NCI-H1436 treated with DMSO at 0.1 percent for 48 hours (cell line): ENCODE measurements at places on chromosomes 6 and 20.

DNA sequence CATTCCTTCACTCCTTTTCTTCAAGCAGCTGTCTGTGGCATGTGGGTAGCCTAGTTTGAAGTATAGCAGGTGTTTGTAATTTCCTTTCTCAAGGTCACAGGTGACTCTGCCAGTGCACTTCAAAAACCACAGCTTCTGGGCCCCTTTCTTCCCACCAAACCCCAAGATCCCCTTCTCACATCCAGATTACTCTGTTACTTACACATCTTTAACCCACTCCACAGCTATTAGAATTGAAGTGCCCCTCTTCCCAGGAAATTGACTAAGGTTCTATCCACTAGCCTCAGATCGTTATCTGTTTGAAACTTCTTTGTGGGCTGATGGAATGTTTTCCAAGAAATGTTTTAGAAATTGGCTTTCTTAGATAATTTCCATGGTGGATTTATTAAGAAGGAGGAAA lies 150.8 kb downstream of the AHI1 start:
- DNase-seq: no peak

DNA sequence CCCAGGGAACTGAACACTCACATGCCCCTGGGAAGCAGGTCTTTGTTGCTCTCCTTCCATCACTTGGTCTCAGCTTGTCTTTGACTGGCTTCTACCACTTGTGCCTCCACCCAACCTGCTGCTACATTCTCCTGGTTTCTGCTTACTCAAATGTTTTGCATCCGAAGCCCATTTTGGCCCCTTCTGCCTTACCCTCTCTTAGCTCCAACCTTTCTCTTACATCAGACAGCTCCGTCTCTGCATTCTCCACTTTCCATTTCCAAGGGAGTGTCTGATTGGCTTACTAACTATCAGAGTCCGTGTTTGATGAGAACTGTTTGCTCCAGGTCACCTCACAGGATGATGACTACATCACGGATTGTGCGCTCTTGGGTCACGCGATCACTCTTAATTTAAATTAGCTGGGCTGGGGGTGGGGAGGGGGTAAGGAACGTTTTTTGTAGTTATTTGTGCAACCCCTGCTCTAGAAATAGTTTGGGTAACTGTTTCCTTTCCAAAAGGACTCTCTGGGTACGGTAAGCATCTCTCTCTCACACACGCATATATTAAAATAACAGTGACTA lies 844 bp upstream of the ABRACL start:
- peak; percentile 67 for DNase-seq

- DNase-seq: no peak
Observed at GRCh38 chr6:7958464-7958863, 47.9 kb upstream of the TXNDC5 start.

DNA sequence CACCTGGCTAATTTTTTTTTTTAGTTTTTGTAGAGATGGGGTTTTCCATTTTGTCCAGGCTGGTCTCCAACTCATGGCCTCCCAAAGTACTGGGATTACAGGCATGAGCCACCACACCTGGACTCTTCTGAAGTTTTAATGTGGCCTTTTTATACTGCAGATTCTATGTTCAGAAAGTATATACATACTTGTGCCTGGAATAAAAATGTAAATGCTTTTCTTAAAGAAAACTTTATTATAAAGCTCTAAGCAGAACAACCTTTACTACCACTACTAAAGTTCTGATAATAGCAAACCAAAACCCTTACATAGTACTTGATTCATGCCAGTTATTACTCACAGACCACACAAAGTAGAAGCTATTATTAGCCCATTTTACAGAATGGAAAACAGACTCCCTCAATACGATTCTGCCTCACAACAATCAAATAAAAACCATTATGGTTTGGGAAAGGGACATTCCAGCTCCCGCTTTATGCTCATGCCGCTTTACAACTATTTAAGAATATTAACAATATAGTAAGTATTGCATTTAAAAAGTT lies 5.3 kb downstream of the PHIP start:
- DNase-seq: no peak

DNA sequence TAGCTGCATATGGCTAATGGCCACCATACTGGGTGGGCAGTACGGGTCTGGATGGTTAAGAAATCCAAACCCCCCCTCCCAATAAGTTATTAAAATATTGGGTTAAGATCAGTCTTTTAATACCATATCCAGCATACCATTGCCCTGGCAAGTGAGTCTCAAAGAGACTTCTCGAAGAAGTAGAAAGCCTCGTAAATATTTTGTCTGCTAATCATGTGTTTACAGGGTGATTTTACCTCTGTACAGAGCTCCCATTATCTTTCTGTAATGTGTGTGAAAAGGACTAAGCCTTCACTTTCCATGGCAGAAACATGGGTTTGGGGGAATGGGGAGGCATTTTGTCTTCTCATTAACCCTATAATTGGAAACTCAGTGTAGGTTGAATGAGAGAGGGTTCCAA lies 174.7 kb upstream of the LAMP5 start:
- DNase-seq: no peak

GRCh38 chr6:6545616-6546317 lies 42.8 kb upstream of the LY86 start:
- DNase-seq: no peak

- DNase-seq: no peak
Observed at GRCh38 chr6:56933650-56934049, 21.3 kb upstream of the BEND6 start.

DNA sequence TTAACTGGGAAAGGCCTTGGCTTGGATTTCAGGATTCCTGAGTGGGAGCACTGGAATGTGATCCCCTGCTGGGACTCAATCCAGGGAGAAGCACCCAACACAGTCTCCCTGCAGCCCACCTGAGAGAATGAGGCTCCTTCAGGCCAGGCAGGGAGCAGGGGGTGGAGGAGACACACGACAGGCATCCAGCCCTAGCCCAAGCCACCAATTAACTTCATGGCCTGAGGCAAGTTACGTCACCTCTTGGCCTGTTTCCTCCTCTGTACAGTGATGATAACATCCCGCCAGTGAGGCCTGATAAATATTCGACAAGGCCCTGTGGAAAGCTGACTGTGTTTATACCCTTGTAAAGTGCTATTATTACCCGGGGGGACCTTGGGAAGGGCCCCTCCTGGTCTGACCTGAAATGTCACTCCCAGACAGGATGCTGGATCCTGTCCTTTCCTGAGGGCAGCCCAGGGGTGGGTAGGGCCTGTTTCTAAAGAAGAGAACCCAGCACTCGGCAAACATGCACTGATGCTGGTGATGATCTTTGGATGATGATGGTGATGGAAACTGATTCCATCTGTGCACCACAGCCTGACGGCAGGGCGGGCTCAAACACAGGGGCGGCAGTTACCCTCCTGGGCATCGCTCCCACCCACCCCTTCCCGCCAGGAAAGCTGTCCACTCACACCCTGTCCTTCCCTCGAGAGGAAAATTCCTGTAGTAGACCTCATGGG lies 12.4 kb downstream of the FRS3 start:
- DNase-seq: no peak

GRCh38 chr20:57122536-57123489 lies 143.6 kb downstream of the BMP7 start:
- no peak for DNase-seq

DNA sequence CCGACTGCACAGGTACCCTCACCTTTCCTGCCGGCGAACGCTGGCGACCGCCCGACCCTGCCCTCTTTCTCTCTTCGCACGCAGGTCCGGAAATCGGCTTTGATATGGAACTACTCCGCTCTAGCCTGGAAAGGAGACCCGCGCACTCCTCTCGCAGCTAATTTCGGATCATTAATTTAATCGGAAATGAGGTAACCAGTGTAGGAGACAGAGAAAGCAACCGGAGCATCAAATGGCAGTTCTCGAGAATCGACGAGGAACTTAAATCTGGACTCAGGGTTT lies 949 bp upstream of the ATXN1 start:
- no peak for DNase-seq

DNA sequence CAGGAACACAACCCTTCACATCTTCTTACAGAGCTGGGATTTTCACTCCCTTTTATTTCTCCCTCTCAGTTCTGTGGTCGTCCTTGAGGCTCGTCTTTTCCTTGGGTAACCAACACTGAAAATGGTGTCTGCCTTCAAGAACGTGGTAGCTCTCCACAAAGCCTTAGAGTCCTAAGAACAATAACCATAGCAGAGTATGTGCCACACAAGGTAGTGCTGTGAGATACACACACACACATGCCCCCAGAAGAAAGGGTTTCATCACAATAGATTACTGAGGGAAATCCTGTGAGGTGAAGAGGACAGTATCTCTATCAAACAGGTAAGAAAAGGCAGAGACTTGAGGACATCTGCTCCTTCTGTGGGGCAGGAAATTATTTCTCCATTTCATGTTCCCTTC lies 104.8 kb upstream of the HDAC2 start:
- DNase-seq: no peak

- DNase-seq: peak; percentile 6
Observed at GRCh38 chr6:44133003-44133931, 5.9 kb downstream of the TMEM63B start.

DNA sequence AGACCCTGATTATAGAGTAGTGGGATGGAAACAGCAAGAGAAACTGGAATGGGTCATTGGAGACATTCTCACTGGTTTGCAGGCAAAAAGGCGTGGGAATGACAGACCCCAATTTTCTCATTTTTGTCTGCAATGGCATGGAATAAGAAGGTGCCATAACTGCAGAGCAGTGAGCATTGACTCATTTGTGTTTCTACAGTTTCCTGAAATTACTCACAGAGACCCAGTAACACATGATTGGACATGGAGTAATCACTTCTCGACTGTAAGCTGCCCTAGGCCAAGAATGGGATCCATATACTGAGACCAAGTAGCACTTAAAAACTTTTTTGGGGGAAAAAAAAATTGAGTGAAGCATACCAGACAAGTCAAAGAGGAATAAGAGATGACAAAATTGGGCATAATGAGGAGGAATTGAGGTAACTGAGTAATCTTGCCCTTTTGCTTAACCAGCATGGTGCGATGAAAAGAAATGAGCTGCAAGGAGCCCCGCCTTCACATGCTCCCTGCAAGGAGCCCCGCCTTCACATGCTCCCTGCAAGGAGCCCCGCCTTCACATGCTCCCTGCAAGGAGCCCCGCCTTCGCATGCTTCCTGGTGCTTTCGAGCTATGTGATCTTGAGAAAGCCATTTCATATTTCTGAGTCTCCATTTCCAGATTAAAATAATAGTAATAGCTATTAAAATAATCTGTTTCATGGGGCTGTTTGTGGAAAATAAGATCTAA lies 44.1 kb downstream of the NHSL1 start:
- DNase-seq: no peak

- no peak for DNase-seq
Observed at GRCh38 chr20:848193-848592, 14.7 kb downstream of the FAM110A start.

DNA sequence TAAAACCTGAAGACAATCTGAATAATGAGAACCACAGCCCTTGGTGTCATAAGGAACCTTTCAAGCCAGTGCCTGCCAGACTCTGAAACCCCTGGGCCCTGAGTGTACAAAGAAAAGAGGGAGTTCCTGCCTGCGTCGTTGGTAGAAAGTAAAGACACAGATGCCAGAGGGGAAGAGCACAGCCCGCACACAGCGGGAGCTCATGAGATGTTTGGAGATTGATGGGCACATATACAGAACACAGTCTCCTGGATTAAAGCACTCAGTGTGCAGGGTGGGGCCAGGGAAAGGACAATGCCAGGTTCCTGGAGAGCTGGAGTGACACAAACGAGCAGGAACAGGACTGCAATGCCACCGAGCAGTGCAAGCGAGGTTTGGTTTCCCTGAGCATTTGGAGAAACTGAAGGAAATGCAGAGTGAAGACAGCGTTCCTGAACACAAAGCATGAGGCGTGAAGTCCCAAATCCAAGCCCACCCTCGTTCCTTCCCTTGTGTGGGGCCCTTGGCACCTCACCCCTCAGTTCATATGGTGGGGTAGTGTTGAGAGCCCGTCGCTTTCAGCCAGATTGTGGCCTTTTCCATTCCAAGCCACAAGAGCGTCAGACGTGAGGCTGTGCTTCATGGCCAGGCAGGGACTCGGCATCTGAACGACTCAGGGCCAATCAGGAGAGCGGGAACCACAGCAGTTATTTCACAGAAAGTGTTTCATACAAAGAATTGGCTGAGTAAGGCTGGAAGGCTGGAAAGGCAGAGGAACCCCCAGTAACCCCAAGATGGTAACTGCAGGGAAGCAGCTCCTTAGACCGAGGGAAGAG lies 41.0 kb upstream of the RPS6KA2 start:
- DNase-seq: no peak

DNA sequence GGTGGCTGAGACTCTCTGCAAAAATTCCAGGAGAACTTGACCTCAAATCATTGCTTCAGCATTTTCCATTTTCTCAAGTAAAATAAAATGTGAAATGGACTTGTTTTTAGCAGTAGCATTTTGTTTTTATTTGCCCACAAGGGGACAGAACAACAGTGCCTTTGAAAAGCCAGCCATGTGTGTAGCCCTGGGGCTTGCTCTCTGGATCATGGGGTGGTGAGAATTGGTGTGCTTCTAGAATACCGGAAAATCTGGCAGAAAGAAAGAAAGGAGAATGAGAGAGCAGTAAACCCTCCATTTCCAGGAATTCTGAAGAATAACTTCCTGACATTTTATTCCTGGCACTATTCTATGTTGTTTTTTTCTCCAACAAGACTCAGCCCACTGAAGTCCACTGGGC lies 254.7 kb upstream of the MOCS1 start:
- no peak for DNase-seq

DNA sequence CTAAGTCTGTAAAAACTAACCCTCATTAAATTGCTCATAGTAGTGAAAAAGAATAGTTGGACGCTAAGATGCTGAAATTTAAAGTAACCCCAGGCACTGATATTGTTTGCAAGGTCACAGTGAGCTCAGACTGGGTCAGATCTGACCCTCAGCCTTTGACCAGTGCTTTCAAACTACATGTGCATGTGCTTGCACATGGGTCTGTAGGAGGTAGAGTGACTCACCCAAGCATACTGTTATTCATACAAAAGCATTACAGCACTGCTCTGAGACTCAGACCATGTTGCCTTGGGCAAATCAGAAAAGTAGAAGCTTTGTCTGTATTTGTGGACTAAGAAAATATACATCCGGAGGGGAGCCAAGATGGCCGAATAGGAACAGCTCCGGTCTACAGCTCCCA lies 326.4 kb upstream of the MARCKS start:
- no peak for DNase-seq

GRCh38 chr6:137016356-137016755 lies 28.4 kb downstream of the IL20RA start:
- DNase-seq: no peak

DNA sequence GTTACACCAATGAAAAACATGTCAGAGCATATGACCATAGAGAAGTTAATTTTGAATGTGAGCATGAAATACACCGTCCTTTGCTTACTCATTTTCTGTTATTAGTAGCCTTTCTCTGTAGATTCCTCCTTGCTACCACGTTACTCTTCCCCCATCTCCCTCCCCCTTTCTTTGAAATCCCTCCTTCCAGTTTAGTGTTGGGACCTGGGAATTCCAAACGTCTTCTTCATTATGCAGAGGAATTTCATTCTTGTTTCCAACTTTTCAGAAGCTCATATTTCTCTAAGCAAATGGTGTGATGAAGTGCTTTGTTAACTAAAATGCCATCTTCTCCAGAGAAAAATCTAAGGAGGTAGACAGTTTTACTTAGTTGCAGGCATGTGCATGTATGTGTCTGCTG lies 122.4 kb downstream of the MCHR2 start:
- no peak for DNase-seq
